ENCODE measurements at places on chromosomes 7 and 10.

GRCh38 chr10:4812046-4812445, 14.0 kb upstream of the AKR1E2 start:
- DNase-seq, result no peak

DNA sequence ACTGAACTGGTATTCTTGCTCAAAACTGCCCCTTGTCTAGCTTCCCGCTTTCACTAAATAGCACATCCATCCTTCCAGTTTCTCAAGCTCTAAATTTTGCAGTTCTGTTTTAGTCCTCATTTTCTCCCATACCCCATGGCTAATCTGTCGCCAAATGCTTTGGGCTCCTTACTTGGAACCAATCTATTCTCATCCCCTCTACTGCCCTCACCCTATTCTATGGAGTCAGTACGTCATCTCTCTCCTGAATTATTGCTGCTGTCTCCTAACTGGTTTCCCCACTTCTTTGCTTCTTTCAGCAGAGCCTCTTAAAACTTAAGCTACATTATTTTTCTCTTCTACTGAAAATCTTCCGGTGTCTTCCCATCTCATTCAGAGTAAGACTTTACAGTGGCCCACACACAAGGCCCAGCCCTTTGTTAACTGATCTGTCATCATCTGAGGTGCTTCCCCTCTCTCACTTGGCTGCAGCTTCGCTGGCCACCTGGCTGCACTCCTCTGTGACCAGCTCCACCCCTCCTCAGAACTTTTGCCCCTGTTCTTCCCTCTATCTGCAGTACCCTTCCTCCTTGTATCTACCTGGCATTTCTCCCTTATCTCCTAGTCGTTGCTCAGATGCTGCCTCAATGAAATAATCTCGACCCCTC, 9.9 kb downstream of the STARD3NL start:
- no peak for DNase-seq

GRCh38 chr10:44517635-44518034, 132.7 kb upstream of the CXCL12 start:
- no peak for DNase-seq

- DNase-seq, result no peak
Observed at GRCh38 chr7:105261689-105262088, 127.0 kb downstream of the SRPK2 start.

DNA sequence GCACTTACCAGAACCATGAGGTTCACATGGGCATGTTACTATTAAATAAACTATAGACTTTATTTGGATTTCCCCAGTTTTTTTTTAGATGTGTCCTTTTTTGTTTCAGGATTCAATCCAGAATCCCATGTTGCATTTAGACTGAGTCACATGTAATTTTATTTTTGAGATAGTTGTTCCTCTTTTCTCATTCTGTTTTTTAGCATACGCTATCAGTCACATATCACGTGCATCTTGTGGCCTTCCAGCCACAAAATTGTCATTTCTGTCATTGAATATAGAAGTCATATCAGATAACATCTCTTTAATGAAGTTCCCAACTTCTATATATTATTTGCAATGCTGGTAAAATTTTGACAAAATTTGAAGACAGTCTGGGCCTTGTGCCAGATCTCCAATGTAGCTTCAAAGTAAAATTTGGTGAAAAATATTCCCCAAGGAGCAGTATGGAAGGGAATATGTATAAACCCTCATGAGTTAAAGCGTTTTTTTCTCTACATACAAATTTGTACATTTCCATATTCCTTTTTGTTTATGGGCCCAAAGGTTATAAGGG, 132.3 kb upstream of the MKI67 start:
- no peak for DNase-seq

- DNase-seq, result peak; percentile 29
Observed at GRCh38 chr10:71213127-71213621, 804 bp downstream of the UNC5B start.
